Panc1 (cell line): ENCODE measurements at places on chromosomes 6 and 20. TPM values are rescaled to one million over a fixed set of nuclear protein-coding genes. Genes with fewer than 3 reads are reported as not detected.

Gene SERINC3
- 76.4 TPM for total RNA-seq

Gene HFE
- 12.1 TPM for total RNA-seq

Gene C2
- total RNA-seq, result 1.0 TPM

Gene CLPSL2
- total RNA-seq, result 0.57 TPM

Gene DNAAF9
- 7.4 TPM for total RNA-seq

Gene PRR18
- 0.23 TPM for total RNA-seq

Gene ZC2HC1B
- total RNA-seq, result not detected

Gene ZSCAN31
- total RNA-seq, result 10.4 TPM

Gene ACTL10
- not detected for total RNA-seq

Gene NR2E1
- 0.13 TPM for total RNA-seq

Gene TMEM217
- 4.0 TPM for total RNA-seq

Gene RIN2
- 25.0 TPM for total RNA-seq

Gene LAMA4
- total RNA-seq, result 11.9 TPM

Gene CD93
- total RNA-seq, result 0.10 TPM

Gene UFL1
- 13.7 TPM for total RNA-seq

Gene TP53TG5
- not detected for total RNA-seq

Gene SESN1
- total RNA-seq, result 11.3 TPM

Gene LAMA2
- total RNA-seq, result 0.28 TPM

Gene UBE2J1
- total RNA-seq, result 30.5 TPM

Gene NRN1
- 0.18 TPM for total RNA-seq

Gene ERVFRD-1
- not detected for total RNA-seq

Gene SUMO4
- 1.1 TPM for total RNA-seq

Gene CD109
- total RNA-seq, result 46.1 TPM

Gene PMEPA1
- 89.8 TPM for total RNA-seq

Gene SOX12
- 48.6 TPM for total RNA-seq

Gene COL9A3
- 46.6 TPM for total RNA-seq

Gene HLA-DRA
- total RNA-seq, result 1.7 TPM

Gene DOK5
- total RNA-seq, result 0.18 TPM

Gene C6orf163
- 1.3 TPM for total RNA-seq

Gene AP5S1
- 23.1 TPM for total RNA-seq

Gene TRMT11
- 34.3 TPM for total RNA-seq

Gene IL20RA
- total RNA-seq, result not detected

Gene PI3
- total RNA-seq, result not detected

Gene HEY2
- total RNA-seq, result not detected
